ENCODE measurements at places on chromosomes 1 and 21.

DNA sequence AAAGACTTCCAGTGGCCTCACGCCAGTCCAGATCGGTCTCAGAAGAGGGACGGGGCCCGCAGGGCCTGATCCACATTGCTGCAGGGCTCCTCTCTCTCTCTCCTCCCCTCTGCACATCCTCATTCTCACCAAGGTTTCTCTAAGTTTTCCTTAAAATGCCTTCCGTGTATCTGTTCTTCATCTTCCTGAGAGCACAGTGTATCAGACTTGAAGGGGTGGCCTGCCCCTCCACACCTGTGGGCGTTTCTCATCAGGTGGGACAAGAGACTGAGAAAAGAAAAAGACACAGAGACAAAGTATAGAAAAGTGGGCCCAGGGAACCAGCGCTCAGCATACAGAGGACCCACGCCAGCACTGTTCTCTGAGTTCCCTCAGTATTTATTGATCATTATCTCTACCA is 66.4 kb downstream of the PRKAB2 start:
- no peak for DNase-seq

DNA sequence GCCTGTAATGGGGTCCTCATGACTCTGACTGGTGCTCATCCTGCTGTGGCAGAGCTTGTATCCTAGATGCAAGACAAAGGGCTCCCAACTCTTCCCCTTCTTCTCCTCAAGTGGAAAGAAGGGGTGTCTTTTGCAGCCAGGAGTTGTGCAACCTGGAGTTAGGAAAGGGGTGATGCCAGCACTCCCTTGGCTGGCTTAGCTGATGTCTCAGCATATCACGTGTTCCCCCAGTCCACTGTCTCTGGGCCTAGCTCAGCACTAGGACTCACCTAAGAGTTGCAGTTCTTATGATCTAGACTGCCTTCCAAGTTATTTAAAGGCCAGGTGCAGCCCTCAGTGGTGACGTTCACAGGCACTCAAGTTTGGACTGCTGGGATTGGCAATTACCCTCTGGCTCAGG is 146.2 kb upstream of the GORAB start:
- no peak for DNase-seq

DNA sequence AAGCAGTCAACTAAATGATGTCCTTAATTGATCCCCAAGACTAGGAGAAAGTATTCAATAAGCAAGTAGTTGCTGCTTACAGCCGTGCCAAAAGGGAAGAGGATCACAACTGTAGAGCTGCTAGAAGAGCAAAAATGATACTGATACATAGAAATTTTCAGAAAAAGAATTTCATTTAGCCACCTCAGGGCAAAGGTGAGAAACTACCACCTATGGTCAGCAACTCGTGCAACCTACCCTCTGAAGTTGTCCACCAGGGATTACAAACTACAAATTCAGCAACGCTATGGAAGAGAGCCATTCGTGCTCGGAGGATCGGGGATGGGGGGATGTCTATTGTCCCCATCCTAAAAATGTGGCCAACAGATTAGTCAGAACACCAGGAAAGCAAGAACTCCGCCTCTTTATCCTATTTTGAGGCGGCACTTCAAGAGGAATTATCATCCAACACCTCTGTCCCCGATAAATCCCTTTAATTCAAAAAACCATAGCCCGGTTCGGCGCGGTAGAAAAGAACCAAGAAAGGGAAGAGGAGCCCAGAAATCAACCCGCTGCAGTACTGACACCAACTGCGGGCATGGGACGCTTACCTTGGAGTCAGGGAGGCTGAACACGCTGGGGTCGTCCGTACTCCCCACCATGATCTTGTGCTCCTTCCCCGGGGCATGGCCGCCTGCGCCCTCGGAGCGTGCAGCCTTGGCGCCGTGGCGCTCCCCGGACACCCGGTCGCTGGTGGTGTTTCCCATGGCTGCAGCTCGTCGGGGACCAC is 687 bp downstream of the PRKAB2 start:
- no peak for DNase-seq

DNA sequence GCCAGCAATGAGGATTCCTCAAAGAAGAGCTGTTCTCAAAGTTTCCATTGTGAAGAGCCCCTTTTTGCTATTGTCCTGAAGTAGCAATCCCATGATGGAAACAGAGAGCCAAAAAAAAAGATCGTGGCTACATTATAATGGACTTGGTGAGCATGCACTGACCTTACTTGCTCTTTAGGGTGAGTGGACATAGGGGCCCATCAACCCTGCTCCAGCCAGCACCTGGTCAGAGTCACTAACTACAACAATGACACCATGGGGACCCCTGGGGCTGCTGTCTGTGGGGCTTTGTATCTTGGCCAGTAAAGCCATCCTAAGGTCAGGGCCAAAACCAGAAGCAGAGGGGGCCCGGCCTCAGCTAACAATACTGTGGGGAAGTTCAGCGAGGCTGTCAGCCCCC is 30.4 kb upstream of the RAB4A start:
- DNase-seq, result no peak

DNA sequence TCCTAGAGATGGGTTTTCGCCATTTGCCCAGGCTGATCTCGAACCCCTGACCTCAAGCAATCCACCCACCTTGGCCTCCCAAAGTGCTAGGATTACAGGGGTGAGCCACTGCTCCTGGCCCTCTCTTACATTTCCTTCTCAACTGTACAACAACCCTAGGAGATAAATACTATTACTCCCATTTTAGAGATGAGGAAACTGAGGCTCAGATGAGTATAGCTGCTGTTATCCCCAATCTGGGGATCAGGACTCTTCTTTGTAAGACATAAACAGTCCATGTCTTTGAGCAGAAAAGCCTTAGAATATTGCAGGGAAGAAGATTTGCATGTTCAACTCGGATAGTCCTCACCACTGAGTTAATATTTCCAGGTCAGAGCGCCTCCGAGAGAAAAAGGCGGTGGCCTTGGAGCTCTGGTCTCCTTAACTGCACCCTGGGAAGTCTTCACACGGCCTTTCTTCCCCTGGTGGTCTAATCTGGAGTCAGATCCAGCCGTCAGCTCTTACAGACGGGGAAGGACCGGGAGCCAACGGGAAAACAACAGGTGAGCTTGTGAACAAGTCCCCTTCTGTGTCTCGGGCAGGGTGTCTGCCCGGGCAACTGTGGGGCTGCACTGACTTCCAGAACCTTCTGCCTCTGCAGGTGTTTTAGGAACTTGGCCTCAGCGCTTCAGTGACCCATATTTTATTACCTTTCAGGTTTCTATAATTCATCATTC is 5.9 kb upstream of the OLIG1 start:
- DNase-seq, result no peak

DNA sequence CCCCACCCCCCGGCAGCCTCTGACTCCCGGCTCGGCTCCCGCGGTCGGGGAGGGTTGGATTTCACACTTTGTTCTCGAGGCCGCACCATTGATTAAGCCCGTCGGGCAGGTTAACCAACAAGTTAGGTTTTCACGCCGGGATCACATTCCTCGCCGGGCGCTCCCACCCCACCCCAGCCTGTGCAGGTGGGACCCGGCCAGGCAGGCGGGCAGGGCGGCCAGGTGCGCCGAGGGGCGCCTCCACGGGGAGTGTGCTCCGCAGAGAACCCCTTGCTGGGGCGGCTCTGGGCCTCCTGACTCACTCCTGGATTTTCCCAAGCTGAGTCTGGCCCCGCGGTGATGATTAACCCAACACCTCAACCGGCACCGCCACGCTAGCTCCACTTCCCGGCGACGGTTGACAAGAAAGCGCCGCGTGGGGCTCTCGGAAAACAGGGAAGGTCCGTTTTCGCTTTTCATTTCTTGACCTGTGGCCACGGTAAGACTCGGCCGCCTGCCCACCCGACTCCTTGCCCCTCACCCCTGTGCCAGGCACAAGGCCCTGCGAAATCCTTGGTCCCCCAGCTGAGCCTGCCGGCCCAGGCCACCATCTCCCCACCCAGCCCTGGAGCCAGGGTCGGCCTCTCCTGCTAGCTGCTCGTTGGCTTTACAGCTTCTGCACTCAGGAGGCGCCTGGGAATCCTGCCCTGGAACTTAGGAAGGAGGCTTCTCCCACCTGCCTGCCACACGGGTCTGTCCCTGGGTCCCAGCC is 8.8 kb upstream of the TTLL10 start:
- DNase-seq, result no peak

GRCh38 chr1:215262106-215262505 is 179.6 kb downstream of the KCNK2 start:
- DNase-seq, result no peak
